ENCODE measurements at places on chromosomes 7 and 10.

DNA sequence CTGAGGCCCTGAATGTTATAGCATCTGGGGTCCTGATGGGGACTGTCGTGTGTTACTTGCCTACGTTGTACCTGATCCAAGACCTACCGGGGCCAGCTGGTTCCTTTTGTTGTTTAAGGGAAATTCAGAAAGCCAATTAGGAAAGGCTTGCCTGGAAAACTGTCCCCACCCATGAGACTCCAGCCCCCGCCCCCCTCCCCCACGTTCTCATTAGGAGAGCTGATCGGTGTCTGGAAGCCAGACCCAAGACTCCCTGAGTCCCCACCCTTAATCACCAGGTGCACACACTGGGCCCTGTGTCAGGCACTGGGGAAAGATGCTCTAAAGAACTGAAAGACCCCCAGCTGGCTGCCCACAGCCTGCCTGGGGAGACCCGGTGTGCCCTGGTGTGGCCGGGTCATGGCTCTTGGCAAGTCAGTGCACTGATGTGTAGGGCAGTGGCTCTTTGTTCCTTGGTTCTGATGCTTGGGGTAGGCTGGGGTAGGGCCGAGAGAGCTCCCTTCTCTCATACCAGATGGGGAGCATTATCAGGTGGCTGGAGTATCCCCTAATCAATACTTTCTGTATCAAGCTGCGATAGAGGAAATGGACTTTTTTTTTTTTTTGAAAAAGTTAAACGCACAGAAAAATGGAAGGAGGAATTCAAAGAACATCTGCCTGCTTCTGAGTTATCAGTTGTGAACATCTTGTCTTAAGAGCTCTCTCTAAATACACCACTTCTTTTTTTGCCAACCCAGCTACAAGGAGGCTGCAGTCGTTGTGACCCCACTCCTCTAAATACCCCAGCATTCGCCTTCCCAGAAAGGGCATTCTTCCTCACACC lies 16.9 kb downstream of the TSPAN15 start:
- DNase-seq: no peak

GRCh38 chr7:38558761-38559345 lies 72.3 kb downstream of the AMPH start:
- DNase-seq: no peak

- no peak for DNase-seq
Measured at GRCh38 chr10:103605359-103606096, 112.0 kb downstream of the NEURL1 start.

DNA sequence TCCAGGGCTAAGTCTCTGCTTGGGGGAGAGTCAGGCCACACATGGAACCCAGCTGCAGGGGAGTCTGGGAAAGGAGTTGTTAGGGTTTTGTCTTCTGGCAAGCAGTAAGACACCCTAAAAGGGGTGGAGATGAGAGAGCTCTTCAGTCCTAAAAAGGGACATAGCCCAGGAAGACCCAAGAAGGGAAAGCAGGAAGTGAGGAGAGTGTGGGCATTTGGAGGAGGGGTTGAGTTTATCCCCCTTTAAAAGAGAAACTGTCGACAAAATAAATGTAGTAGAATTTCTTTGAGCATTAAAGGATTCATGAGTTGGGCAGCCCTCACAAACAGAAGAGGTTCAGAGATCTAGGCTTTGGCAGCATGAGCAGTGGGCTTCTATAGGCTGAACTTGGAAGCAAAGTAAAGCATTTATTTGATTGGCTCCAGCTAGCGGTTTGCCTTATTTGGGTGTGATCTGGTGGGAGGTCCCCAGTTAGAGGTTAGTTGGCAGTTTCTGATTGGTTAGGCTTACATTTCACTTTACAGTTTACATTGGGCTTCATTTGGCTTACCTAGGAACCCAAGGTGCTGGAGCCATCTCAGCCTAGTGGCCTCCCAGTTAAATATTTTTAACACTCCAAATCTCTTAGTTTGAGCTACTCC lies 246.7 kb downstream of the CAMK1D start:
- no peak for DNase-seq

DNA sequence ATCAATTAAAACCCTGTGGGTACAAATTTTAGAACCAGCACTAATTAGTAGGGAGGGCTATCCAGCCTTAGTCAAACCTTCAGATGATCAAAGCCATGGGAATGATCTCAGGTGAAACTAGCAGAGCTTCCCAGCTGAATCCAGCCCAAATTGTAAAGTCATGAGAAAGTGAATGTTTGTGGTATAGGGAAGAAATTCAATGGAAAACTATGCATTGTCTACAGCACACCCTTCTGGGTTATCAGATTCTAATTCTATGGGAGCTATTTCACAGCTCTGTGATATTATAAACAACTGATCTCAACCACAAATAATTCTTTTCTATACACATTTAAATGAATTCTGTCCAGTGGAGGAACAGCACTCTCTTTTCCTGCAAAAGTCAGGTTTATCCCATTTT lies 24.6 kb upstream of the BMPER start:
- no peak for DNase-seq

- no peak for DNase-seq
Measured at GRCh38 chr10:86179961-86180360, 186.6 kb downstream of the GRID1 start.

GRCh38 chr7:9189703-9190102 lies 756.3 kb downstream of the NXPH1 start:
- no peak for DNase-seq

GRCh38 chr7:97118306-97118917 lies 914 bp downstream of the SDHAF3 start:
- no peak for DNase-seq

DNA sequence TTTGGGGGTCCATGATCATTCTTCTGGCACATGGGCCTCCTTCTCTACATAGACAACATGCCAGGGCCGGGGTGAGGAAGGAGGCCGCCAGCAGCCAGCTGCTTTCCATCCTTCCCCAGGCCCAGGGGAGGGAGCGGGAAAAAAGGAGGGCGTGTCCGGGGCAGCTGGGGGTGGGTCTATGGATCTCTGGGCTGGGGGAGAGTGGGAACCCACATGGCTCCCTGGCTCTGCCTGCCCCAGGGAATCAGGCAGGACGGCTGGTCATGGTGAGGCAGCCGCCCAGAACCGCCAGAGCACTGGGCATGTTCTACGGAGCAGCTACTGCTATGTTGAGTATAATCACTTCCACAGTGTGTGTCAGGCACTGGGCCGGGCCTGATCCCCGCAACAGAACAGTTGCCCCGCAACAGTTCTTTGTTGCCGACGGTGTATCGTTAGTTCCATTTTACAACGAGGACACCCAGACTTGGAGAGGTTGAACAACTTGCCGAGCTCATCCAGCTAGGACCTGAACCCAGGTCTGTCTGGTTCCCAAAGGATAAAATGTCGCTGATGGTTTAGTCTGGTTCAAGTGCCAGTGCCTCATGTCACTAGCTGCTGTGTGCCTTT lies 6.4 kb upstream of the IRF5 start:
- DNase-seq: no peak

- no peak for DNase-seq
Measured at GRCh38 chr10:33660329-33660728, 325.9 kb upstream of the NRP1 start.

DNA sequence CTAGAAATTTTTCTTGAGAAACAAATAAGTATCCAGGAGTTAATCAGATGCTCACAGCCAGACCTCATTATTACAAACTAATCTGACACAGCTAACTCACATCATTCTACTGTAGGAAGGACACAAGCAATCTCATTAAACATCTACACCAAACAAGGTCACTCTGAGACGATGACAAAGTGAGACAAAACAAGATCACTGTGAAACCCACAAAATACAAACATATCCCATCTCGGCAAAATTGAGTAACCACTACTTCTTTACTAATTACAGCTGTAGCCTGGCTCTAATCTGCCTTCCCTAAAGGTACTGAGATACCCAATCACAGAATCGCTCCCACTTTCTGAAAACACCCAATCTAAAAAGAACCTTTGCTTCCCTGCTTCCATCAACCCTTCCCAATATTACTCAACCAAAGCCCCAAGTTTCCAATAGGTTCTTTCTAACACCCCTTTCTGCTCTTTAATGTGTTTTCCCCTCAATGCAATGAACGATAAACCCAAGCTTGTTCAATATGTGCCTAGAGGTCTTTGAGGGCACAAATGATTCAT lies 26.9 kb downstream of the CCDC6 start:
- DNase-seq: no peak

- DNase-seq: no peak
Measured at GRCh38 chr10:132693676-132694075, 92.3 kb downstream of the NKX6-2 start.

DNA sequence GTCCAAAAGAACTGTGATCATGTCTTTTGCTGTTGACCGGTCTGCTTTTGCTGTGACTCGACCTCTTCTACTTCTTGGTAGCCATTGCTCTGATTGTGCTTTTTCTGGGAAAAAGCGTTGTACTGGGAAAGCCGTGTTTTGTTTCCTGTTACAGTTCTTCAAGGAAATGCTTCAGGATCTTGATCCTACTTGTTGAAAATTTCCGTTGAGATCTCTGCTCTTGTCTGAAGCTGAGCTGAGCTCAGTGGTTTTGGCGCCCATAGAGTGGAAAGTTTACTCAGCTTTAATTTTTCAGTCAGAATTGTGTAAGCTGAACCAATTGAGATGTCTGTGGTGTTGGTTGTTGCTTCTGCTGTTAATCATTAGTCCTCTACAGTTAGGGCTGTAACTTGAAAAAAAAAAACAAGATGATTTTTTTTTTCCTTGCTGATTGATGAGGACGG lies 302.2 kb downstream of the CCDC3 start:
- no peak for DNase-seq

DNA sequence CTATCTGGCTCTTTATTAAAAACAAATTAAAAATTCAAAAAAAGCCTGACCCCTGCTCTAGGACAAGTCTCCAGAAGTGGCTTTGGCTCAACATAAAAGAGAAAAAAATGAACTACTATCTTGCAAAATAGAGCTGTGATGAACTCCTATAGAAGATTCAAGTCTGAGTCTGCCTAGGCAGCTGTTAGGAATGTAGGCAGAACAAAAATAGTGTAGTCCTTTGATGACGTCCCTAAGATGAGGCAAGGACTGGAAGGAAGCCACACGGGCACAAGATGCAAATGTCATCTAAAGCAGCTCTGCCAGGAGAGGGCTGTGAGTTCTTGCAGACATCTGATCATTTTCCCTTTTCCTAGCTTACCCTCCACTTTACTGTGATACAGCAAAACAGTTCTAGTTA lies 20.5 kb downstream of the ASNS start:
- no peak for DNase-seq

DNA sequence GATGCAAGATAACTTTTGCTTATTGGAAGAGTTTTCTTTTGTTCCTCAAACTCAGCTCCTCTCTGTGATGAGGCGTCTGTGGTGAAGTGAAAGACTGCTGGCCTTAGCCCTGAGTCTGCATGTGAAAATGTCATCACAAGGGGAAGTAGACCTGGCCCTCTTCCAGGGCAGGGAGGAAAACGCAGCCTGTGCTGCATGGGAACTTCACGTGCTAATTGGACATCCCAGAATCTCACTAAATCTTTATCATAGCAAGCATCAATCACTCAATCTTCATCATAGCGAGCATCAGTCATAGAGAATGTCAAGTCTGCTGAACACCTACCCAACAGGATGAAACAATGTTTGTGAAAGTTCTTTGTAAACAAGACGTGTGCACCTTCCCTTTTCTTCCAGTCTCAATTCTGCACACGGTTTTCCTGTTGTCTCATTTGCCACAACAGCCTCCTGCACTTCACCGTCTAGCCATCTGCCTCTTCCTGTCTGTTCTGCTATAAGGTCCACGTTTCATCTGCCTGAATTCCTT lies 314.6 kb downstream of the FRMD4A start:
- DNase-seq: no peak

- no peak for DNase-seq
Measured at GRCh38 chr7:76191783-76192240, 9.9 kb upstream of the SRRM3 start.

GRCh38 chr10:98209441-98209840 lies 58.6 kb downstream of the LOXL4 start:
- DNase-seq: no peak

DNA sequence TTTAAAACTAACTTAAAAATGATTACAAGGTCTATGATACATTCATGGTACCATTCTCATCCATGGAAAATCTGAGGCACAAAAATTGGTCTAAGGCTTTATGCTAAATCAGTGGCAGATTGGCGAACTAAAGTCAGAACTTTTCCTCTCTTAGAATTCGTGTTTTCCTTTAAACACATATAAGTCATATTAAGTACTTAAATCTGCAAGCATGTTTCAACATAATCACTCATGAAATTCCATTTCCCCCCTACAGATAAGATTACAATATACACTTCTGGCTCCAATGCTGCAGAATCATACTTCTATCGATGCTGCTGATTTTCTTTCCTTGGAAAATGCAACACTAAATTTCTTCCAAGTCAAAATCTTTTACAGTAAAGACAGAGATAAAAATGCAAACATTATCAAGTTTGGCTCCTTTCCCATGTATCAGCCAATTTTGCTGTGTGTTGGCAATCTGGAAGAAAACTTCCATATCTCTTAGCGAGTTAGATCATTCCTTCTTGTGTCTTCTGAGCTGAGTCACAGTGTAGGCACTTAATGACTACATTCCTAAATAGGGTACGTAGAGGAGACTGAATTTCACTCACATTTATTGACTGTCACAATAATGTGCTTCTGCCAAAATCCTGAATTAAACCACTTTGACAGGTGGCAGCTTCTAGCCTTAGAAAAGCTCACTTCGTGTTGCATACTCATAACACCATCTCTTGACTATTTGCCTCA lies 76.4 kb upstream of the LRRC17 start:
- DNase-seq: no peak

GRCh38 chr10:72727130-72727529 lies 35.2 kb downstream of the MCU start:
- DNase-seq: no peak

DNA sequence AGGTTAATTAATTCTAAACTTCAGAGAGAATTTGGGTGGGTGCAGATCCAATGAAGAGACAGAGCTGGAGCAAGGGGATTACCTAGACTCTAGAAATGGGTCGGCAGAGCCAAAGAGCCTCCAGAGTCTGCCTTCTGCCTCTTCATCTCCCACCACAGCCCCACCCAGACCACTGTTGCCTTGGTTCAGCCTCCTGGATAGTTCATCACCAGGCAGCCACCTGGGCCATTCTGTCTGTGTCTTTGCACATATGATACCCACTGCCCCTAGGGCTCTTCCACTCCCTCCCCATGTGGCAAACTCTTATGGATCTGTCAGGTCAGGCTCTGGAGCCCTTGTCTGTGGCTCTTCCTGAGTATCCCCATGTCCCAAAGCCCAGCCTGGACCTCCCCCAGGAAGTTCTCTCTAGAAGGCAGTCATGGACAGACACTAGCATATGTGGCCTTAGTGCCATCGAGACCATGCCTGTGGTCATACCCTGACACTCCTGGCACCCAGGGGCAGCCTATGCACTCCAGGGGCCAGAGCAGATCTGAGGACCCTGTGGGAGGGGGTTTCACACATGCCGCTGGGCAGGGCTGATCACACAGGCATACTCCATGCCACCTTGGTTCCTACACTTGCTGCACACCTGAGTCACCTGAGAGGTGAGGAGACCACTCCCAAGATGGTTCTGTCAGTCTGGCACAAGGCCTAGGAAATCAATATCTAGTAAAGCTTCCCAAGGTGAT lies 41.6 kb downstream of the FRMPD2 start:
- DNase-seq: no peak

All from activated CD8-positive, alpha-beta memory T cell treated with anti-CD3 and anti-CD28 coated beads for 1 hour (primary cell).